ENCODE measurements at places on chromosomes 12 and 14. TPM values are rescaled to one million over a fixed set of nuclear protein-coding genes. Genes with fewer than 3 reads are reported as not detected.

DNA sequence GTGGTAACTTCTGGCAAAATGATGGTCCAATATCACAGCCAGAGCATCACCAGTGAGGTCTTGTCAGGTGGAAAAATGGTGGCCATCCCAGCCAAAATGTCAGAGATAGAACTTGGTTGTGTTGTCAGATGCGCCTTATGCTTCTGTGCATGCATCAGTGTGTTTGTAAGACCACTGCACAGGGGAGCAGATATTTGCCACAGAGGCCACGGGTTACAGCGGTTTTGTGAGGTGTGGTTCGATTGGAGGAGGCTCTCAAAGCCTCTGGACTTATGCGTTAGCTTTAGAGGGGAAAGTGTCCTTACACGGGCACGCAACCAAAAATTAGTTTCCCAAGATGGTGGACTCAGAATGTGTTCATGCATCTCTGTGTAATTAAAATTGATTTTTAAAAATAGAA, 243.8 kb downstream of the ADGRD1 start:
- DNase-seq = no peak

GRCh38 chr14:28762955-28763326, 3.6 kb upstream of the FOXG1 start:
- no peak for DNase-seq

- no peak for DNase-seq
These were observed 611.7 kb downstream of the SNAPC1 start for GRCh38 chr14:62373944-62374343.

GRCh38 chr14:61250063-61250462, 31.1 kb downstream of the TMEM30B start:
- no peak for DNase-seq

- DNase-seq = no peak
These were observed 1294.0 kb downstream of the AACS start for GRCh38 chr12:126359216-126359615.

The SRRM4 gene
- total RNA-seq = not detected

The PAPLN gene
- 2.8 TPM for total RNA-seq

The CLBA1 gene
- 20.3 TPM for total RNA-seq
